ENCODE measurements at places on chromosomes 1 and 21.

GRCh38 chr1:15328351-15329103 is 81.2 kb upstream of the EFHD2 start:
- DNase-seq, result no peak

DNA sequence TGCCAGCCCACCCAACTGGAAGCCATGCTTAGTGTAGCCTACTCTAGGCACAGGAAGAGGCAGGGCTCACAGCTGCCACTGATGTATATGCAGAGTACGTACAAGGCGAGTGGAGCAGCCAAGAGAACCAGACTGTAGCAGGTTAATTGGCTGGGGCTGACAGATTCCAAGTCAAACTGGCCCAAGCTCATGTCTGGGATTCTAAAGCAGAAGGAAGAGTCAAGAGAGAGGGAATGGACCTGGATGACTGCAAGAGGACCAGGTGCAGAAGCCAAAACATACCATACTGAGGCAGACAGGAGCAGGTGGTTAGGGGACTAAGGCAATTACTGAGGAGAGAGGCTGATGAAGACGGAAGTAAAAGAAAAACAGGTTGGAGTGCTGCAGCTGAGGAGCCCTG is 51.3 kb upstream of the LRRN2 start:
- DNase-seq, result no peak

DNA sequence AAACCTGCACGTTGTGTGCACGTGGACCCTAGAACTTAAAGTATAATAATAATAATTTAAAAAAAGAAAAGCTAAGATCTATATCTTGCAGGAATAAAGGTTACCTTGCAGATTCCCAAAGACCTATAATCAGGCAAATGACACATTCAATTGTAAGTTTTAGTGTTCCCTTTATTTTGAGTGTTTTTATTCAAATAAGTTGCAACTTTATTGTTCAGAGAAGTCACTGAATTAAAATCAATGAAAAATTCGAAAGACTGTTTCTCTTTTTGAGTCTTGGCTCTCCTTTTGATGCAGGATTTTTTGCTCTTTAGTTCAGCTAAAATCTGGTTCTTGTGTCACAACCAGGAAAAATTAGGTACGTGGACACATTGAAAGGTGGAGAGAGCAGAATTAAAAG is 27.8 kb upstream of the TNFSF4 start:
- no peak for DNase-seq

GRCh38 chr21:31191553-31191952 is 152.5 kb downstream of the TIAM1 start:
- DNase-seq, result no peak

DNA sequence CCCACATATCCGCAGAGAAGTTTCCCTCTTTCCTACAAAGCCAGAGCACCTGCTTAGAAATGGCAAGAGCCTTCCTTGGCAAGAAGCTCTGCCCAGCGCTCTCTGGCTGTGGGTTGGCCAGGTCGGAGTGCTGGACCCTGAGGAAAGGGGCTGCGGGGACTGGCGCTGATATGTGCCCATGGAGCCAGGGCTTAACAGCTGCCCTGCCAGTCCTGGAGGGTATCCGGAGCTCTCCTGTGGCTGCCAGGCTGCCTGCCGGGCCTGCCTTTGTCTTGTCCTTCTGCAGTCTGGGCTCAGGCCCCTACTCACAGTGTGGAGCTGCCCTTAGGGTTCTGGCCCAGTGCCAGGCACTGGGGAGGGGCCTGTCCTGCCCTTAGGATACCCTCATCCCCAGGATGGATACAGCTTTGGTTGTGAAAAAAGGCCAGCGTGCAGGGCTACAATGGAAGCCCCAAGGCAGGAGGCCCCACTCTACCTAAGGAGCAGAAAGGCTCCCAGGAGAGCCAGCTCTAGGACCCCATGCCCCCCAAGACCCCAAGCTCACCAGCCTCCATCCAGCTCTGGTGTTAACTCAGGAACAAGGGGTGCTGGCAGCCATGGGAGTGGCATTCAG is 43.4 kb downstream of the KIAA1614 start:
- DNase-seq, result no peak

GRCh38 chr1:2916706-2917105 is 104.6 kb upstream of the ACTRT2 start:
- no peak for DNase-seq

DNA sequence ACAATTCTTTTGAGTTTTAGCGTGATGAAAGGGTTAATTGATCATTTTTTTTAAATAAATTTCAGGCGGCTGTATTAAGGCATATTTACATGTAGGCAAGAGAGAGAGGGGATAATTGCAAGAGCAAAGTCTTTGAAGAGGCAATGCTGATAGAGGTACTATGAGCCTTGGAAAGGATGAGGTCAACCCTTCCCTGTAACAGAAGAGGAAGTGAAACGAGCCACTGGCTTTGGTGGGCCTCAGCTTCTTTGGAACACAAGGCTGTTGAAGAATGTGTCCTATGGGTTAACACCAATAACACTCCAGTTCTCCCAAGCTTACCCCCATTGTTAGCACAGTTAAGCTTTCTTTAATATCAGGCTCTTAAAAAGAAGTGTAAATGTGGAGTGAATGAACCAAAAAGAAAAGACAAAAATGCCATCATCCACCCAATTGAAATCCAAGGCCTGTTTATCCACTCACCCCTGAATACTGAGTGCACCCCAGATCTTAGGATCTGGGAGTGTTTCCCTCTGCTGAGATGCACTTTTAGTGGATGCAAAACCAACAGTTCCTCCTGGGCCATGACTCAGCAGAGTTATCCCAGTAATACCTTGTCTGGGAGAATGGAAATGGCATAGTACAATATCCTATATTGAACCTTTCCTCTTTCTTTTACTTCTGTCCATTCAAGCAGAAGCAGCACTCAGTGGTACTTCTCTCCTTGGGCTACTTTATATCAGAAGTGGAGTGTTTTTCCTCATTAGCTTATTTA is 216.4 kb downstream of the SLC44A5 start:
- no peak for DNase-seq

GRCh38 chr1:224267925-224268324 is 62.0 kb downstream of the NVL start:
- DNase-seq, result no peak

GRCh38 chr1:168297019-168297730 is 16.5 kb downstream of the TBX19 start:
- no peak for DNase-seq

DNA sequence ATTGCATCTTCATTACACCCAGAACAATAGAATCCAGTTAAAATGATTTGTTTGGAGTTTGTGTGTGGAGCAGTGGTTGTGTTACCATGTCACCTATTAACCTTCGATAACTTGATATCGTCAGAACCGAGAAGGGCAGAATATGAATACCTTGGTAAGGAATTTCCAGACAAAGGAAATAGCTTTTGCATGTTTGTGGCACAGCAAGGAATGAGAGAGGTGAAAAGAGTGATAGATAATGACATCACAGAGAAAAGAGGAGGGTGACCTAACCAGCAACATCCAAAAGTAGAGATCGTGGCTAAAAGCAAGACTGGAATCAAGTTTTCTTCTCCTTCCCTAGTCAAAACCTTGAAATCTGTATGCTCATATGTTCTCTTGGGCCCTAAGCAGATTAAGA is 244.6 kb upstream of the NEGR1 start:
- no peak for DNase-seq

GRCh38 chr1:225532240-225532944 is 104.6 kb upstream of the LBR start:
- no peak for DNase-seq

Data from immature natural killer cell (primary cell).